ENCODE measurements at places on chromosomes 16 and 17.

DNA sequence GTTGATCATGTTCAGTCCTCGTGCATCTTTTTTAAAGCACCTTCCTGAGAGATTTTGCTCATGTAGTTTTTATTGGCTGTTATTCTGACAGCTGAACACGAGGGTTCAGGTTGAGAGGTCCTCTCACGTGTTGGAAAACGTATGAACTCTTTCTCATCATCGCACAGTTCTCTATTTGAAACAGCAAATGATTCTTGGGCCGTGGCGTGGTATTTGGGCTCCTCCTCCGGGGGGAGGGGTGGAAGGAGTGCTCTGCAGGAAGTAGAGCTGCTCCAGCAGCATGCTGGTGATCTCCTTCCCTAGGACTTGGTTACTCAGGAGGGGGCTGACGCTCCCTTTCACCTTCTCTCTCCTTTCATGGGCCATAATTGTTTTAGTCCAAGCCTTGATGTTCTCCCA, 70.4 kb downstream of the KSR1 start:
- DNase-seq = peak; percentile 75

GRCh38 chr16:23052221-23052620, 97.0 kb downstream of the USP31 start:
- DNase-seq = no peak

GRCh38 chr16:77014441-77014840, 176.5 kb upstream of the MON1B start:
- no peak for DNase-seq

GRCh38 chr17:40062329-40063186, at the start of gene THRA:
THRA (plus strand) TSS chr17:40062965; CDS start chr17:40074489, 11,524 bp downstream.
- DNase-seq = peak; percentile 54

- DNase-seq = peak; percentile 85
These were observed 49.8 kb upstream of the BAHCC1 start for GRCh38 chr17:81345228-81346089.

DNA sequence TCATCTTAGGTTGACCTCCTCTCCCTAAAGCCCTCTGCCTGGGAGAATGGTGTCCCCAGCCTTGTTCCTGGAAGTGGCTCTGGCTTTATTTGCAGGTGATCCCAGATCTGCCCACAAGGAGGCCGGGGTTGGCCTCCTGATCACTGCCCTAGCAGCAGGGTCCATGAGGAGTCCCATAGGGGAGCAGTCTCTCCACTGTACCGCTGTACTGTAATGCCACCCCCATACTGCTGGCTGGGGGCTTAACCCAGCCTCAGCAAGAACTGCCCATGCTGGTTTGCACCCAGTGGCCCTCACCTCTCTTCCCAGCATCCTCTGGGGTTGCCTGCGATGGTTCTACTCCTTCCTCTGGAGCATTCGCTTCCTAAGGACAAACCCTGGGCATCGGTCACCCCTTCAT, 39.1 kb downstream of the PSME3IP1 start:
- DNase-seq = no peak

GRCh38 chr16:986411-986810, 4.8 kb downstream of the SOX8 start:
- DNase-seq = no peak

DNA sequence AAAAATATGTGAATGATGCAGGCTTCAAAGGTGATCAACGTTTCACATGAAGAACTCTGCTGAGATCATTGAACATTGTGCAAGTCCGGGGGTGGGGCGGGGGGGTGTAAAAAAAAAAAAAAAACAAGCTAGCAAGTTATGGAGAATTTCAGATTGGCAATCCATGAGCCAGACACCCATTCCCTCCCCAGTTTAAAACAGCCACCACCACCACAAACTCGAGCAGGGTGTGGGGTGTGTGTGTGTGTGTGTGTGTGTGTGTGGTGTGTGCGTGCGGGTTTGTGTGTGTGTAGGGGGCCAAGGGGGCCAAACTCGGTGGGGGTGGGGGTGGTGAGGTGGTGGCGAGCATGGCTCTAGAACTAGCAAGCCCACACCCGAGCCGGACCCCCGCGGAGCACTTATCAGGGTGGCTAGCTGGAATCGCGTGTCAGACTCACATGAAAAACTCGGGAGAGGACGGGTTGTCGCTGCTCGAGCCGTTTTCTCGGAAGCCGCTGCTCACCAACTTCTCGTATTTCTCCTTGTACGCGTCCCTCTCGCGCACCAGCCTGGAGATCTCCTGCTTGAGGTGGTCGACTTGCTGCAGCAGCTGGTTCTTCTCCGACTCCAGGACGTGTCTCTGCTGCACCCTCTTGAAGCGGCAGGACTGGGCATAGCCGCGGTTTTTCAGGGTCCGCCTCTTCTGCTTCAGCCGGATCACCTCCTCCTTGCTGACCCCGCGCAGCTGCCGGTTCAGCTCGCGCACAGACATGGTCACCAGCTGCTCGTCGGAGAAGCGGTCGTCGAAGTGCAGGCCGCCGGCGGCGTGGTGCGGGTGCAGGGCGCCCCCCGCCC, 2.0 kb downstream of the MAF start:
- DNase-seq = peak; percentile 69
